Activated naive CD8-positive, alpha-beta T cell treated with anti-CD3 and anti-CD28 coated beads, Interleukin-2, amount 10 ng/mL, durations not matched to agents 7 days and 5 days (primary cell): ENCODE measurements at places on chromosomes 1 and 21. TPM values are rescaled to one million over a fixed set of nuclear protein-coding genes. Genes with fewer than 3 reads are reported as not detected.

GSTM2 gene
- 16.8 TPM for total RNA-seq

IGSF21 gene
- not detected for total RNA-seq

DNA sequence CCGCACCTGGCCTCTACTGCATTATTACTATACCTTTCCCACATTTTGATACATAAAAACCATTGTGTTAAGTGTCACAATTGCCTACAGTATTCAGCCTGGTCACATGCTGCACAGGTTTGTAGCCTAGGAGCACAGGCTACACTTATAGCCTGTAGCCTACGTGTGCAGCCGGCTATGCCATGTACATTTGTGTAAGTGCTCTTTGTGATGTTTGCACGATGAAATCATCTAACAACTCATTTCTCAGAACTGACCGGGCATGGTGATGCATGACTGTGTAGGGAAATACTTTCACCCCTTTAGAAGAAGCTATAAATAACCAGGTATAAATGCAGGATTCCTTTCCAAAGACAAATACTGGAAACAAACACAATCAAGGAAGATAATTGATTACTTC is 12.1 kb downstream of the ERG start:
- DNase-seq = no peak

DNA sequence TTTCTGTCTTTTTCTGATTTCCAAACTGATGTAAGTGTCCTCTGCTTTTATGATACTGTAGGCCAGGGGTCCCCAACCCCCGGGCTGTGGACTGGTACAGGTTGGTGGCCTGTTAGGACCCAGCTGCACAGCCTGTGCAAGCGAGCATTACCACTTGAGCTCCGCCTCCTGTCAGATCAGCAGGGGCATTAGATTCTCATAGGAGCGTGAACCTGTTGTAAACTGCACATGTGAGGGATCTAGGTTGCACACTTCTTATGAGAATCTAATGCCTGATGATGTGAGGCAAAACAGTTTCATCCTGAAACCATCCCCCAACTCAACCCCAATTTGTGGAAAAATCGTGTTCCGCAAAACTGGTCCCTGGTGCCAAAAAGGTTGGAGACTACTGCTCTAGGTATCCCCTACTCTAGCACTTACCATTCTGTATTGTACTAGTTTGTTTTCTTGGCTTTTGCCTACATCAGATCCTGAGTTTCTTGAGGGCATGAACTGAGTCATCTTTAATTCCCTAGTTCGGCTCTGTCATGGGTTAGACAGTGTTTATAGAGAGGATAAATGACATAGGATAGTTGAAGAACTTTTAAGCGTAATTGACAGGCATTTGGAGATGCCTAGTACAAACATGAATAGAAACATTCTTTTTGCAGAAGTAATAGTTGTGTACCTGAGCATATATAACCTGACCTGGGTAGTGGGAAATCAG is 4.1 kb downstream of the ABCD3 start:
- DNase-seq = no peak

- DNase-seq = no peak
Observed at GRCh38 chr21:17786851-17787181, 32.3 kb downstream of the C21orf91 start.

CD164L2 gene
- not detected for total RNA-seq

DNA sequence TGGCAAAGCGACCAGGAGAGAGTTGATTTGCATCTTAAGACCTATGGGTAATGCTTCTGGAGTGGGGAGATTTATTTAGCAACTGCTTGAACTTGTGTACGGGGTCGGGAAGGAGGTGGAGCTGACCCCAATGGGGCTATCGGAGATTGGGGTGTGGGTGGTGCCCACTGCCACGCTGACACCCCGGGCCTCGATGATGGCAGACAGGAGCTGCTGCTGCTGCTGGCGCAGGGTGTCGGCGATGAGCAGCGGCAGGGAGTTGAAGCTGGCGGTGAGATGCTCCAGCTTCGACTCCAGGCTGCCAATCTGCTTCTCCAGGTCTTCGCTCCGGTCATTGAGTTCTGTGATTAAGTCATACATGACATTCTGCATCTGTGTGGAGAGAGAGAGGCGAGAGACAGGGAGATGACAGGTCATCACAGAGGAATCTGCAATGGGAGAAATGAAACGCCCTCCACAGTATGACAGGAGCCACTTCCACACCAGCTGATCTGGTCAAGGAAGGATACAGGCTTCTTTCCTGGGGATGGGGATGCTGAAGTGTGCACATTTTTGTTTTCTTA is 100.0 kb upstream of the ADAR start:
- DNase-seq = no peak

FBXO2 gene
- 6.2 TPM for total RNA-seq

OR6K2 gene
- not detected for total RNA-seq

- DNase-seq = no peak
Observed at GRCh38 chr1:41020109-41020576, 1.4 kb downstream of the SLFNL1 start.

KCNJ6 gene
- not detected for total RNA-seq

DNA sequence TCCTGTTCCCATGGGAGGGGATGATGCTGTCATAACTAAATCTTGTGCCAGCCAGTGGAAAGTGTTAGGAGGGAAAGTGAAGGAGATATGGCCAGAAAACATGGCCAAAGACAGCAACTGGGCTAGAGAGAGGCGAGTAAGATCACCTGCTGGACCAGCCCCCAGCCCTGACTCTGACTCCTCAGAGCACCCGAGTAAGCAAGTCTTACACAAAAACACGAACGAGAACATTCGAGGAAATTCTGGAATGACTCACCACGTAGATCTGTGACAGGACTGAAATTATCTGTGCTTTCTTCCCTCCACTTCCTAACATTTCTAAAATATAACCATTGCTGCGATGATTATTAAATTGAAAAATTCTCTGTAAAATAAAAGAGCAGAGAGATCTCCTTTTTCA is 9.2 kb downstream of the ZNF496 start:
- no peak for DNase-seq

GRCh38 chr1:216626394-216627067 is 96.7 kb downstream of the ESRRG start:
- no peak for DNase-seq

- DNase-seq = no peak
Observed at GRCh38 chr1:29227511-29227910, 3.2 kb downstream of the MECR start.

NCF2 gene
- total RNA-seq = 8.0 TPM

GRCh38 chr1:64745181-64745985 is 508 bp downstream of the RAVER2 start:
- no peak for DNase-seq

DNA sequence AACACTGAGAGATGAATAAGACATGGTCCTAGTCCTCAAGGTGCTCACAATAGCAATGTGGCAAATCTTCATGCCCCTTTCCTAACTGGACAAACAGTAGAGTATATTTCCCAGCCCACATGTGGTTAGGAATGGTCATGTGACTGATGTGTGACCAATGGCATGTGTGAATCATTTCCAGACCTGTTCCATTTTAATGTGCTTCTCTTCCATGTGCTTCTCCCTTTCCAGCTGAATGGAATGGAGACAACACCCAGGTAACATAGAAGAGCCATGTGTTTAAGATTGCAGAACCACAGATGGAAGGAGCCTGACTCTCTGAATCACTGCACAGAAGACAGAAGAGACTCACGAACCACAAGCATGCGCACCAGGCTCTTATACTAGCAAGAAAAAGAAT is 409.9 kb upstream of the NFIA start:
- DNase-seq = no peak

- no peak for DNase-seq
Observed at GRCh38 chr1:67580691-67581403, 104.2 kb upstream of the GADD45A start.

DNA sequence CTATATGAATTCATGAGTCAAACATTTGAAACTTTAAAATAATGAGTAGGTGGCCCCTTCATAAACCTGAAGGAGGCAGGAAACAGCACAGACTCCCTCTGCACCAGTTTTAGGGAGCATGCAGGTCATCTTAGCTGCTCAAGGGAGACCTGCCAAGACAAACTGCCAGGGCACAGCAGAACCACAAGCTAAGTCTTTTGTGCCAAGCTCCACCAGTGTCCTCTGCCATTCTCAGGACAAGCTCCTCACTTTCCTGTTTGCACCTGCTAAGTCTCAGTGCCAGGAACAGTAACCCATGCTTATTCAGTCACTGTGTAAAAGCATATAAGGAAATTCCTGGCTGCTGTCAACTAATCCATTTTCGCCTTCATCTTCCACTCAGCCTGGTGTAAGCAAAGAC is 368.9 kb downstream of the SEC16B start:
- no peak for DNase-seq

GRCh38 chr1:30286988-30287839 is 436.2 kb downstream of the MATN1 start:
- no peak for DNase-seq

DNA sequence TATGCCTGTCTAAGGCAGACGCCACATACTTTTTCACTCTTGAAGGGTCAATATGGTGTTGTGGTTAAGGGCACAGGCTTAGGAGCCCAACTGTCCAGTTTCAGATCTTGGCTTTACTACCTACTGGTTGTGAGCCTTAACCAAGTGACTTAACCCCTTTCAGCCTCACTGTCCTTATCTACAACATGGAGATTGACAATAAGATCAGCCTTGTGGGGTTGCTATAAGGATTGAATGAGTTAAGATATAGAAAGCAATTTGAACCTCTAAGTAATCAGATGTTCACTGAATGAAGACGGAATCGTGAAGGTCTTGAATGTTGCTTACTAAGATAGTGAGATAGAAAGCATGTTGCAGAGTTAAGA is 121.3 kb upstream of the JUN start:
- DNase-seq = no peak

DNA sequence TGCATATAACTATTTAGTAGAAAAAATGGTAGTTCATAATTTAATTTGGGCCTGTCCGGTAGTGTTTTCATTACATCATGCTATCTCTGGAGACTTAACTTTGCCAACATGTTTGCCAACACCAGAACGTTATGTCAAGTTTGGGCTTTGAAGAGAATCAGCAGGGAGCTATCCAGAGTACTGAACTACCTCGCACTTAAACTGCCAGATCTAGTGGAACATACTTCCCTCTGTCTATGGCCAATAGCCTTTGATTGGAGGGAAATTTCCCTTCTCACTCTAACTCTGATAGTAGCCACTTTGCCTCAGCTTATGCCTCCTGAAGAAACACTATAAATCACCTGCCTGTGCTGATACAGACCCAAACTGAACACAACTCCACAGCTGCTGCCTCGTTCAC is 10.0 kb downstream of the LRRC53 start:
- DNase-seq = no peak

ARMH1 gene
- 95.7 TPM for total RNA-seq

DNA sequence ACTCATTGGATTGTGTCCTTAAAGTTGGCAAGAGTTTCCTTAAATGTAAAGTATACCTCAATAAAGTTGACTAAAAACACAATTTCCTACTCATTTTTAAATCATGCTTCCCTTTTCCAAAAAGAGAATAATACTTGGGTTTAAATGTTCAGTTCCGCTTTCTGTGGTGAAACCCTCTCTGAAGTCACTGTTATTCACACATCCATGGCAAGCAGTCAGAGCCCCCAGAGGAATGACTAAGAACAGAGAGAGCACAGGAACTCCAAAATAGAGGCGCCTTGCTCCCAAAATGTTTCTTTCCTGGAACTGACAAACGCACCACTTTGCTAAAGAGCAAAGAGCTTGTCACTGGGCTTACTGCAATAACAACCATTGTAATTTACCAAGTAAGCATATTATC is 142.5 kb downstream of the TIAM1 start:
- no peak for DNase-seq

GNG4 gene
- total RNA-seq = not detected

TACSTD2 gene
- not detected for total RNA-seq

LRRC71 gene
- total RNA-seq = not detected

- DNase-seq = peak; percentile 73
Observed at GRCh38 chr1:6603238-6603914, 707 bp upstream of the KLHL21 start.

GRCh38 chr21:46099476-46099875 is 1.6 kb downstream of the COL6A2 start:
- peak; percentile 17 for DNase-seq

- DNase-seq = no peak
Observed at GRCh38 chr1:76313304-76313703, 238.8 kb downstream of the ST6GALNAC3 start.

AVPR1B gene
- not detected for total RNA-seq

- DNase-seq = no peak
Observed at GRCh38 chr1:33005838-33006421, 30.8 kb downstream of the AK2 start.

DNA sequence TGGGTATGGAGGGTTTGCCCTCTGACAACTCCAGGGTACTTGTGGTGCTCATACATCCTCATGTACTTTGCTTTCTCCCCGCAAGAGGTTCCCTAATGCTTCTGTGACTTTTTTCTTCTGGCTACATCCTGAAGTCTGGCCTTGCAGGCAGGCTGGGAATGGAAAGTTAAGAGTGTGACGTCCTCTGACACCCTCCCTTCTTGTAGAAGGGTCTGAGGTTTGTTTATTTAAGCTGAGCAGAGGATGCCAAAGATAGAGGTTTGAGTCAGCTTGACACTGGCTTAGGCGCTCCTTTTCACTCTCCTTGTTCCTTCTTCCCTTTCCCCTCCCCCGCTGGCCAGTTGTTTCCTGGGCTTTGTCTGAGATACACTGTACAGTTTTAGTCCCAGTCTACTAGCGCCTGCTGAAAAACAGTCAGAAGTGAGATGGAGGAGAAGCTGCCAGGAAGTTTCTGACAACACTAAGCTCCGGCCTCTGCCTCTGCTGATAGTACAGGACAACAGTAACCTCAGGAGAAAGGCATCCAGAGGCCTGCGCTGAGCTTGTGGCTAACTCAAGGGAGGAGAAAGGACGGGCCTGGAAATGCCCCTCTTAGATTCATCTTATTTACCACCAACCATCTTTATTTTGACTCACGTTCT is at the start of gene MACF1:
Gene MACF1 (plus strand): TSS at position 255 of the 641 bp plus-strand sequence. CDS start 328 bp downstream, at position 583.
- peak; percentile 41 for DNase-seq

NUDT17 gene
- total RNA-seq = 2.9 TPM

GREM2 gene
- total RNA-seq = not detected

SLC9C2 gene
- total RNA-seq = not detected

DNA sequence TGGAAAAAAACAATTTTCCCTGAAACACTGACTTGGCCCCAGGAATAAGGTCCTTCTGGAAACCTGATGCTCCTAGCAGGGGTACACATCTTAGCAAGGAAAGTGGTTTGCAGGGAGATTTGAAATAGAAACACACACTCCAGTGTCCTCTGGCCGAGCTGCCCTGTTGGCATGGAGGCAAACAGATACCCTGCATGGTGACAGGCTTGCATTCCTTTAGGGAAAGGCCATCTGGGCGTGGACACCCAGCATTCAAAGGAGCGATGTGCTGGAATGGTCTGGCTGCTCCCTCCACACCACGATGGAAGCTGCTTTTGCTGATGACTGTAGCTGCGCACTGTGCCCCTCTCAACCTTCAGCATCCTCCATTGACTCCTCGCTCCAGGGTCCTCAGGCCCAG is 41.5 kb upstream of the BCAR3 start:
- no peak for DNase-seq

PLCH2 gene
- total RNA-seq = 28.2 TPM
